ENCODE measurements at places on chromosomes 5 and 9.

GRCh38 chr9:87564791-87565241 lies 67.1 kb downstream of the DAPK1 start:
- DNase-seq = no peak

DNA sequence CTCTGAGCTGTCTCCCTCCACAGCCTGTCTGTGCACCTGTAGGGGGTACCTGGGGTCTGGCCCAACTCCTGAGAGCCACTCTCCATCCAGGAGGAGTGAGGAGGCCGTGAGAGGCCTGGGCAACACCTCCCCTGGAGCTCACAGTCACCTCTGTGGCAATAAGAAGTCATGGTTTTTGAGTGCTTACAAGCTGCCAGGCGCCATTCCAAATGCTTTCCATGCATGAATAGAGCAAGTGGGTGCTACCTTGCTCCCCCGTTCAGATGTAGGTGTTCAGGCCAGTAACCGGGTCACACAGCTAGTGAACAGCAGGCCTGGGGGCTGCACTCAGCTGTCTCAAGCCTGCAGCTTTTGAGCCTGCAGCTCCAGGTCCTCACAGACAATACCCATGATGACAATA lies 30.6 kb downstream of the CORO2A start:
- no peak for DNase-seq

- DNase-seq = no peak
These were observed 199.2 kb downstream of the TRIO start for GRCh38 chr5:14342306-14342705.

DNA sequence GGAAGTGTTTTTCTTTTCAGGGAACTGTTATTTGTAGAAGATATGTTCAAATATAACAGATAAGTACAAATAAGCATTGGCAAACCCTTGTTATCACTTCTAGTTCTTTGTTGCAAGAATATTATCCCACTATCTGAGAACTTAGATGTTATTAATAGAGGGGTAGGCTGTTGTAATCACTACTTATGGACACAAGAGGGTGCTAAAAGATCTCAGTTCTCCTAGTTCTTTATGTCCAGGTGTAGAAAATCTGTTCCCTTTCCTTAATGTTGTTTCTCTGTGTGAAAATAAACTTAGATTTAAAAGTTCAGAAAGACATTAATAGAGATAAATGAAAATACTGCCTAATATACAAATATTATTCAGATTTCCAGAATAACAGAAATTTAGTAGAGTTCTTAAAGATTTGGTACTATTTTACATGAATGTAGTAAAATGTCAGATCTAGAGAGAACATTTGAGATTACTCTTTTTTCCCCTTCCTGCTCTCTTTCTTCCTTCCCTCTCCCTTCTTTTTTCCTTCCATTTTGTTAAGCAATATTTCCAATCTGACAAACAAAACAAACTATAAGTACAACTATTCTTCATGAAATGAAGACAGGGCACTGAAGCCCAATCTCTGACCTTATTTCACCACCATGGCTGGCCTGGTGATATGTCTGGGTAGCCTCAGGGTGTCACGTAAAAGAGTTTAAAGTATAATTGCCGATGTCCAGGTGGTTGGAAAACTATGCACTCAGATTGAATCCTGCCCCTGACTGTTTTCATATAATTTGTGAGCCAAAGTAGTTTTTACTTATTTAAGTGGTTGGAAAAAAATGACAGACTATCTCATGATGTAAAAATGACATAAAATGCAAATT lies 43.6 kb upstream of the C5orf46 start:
- no peak for DNase-seq

- DNase-seq = no peak
These were observed 422.7 kb upstream of the GRAMD2B start for GRCh38 chr5:126000507-126000906.

DNA sequence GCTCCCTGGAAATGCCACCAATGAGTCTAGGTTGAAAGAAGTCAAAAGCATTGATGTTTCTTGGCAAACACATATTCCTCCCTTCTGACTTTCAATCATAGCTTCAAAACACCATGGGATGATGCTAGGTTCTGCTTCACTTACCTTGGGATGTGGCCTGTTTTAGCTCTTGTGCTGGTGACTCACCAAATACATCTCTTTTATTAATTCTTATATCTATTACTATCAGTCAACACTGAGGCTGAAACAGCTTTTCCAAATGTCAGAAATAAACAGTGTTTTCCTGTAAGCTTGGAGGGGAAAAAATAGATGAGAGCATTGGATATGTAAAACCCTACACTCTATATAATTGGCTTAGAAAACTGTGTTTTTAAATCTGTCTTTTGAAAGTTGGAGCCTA lies 245.4 kb upstream of the NREP start:
- no peak for DNase-seq

- DNase-seq = peak; percentile 14
These were observed 41.6 kb downstream of the ADAMTS12 start for GRCh38 chr5:33850100-33850594.

GRCh38 chr5:163821142-163821541 lies 315.7 kb downstream of the MAT2B start:
- DNase-seq = no peak

GRCh38 chr5:22591461-22591860 lies 261.7 kb downstream of the CDH12 start:
- DNase-seq = no peak

DNA sequence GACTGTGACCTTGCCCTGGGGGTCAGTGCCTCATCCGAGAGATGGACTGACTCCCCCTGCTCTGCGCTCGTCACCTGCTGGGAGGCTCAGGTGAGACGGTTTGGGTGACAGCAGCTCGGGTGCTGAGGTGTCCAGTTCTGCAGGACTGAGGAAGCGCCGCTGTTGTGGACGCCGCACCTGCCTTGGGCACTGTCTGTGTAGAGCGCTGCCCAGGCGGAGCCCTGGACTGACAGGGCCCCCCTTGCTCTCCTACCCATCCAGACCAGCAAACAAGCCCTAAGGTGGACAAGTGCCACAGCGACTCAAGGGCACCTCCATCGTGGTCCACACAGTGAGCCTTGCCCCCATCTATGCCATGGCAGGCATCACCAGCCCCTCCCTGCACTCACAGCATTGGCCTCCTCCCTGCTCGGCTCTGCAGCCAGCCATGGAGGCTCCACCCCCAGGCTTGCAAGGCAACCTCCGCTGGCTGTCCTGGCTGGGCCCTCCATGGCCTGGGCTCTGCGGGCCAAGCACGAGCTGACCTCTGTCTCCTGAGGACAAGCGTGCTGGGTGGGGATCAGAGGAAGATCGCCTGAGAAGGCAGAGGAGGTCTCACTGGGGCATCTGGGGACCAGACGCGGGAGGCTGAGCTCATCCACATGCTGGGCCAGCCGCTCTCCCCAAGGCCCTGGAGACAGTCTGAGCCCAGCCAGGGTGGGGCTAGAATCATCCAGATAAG lies 87.1 kb upstream of the COL5A1 start:
- DNase-seq = no peak

GRCh38 chr5:157350939-157351801 lies 85.2 kb downstream of the CYFIP2 start:
- DNase-seq = no peak

GRCh38 chr5:93532370-93532769 lies 48.6 kb downstream of the NR2F1-AS1 start:
- DNase-seq = no peak

DNA sequence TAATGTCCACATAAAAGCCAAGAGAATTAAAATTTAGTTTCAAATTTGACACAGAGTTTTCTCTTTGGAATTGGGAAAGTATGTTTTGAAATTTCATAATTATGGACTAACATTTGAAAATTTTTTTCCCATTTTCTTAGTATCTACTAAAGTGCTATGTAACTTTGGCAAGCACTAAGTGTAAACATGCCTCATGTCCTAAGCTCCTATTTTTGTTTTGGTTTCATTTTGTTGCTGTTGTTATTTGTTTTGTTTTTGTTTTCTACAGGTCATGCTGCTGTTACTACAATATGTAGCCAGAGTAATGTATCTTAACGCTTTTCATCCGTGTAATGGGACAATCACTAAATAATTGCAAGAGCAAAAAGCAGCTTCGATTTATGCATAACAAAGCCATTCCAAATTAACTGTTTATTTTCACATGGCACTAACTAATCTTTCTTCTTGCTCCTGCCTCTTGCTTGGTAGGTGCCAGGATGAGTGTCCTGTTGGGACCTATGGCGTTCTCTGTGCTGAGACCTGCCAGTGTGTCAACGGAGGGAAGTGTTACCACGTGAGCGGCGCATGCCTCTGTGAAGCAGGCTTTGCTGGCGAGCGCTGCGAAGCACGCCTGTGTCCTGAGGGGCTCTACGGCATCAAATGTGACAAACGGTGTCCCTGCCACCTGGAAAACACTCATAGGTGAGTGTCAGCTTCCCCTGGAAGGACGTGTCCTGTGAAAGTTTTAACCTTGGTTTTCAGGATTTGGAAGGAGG lies 107.3 kb upstream of the PRRC1 start:
- DNase-seq = no peak

- no peak for DNase-seq
These were observed 12.7 kb downstream of the MEF2C start for GRCh38 chr5:88870285-88870684.

DNA sequence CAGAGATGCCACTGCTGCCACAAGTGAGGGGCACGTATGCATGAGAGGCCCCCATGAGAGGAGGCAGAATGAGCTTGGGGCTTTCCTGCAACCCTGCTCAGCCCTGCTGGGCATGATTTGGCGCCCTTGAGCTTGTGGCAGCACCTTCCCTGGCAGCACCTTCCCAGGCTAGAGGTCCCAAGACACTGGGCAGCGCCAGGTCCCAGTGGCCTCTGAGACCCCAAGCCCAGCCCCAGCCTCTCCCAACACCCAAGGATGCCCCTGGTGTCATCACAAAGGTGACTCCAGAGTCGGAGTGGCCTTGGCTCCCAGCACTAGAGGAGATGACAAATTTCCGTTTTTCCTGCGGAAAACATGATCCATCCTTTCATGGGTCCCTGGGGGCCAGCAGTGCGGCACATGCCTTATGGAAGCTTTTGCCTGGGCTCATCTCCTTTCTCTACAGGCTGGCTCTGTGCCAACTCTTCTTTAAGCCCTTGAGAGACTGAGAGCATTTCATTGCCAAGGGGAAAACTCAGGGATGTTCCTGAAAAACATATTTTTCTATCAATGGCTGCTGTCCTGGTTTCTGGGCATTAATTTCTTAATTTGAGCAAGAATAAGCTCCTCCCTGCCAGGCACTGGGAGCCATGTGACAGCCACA lies 77.1 kb upstream of the ADAMTS2 start:
- no peak for DNase-seq

DNA sequence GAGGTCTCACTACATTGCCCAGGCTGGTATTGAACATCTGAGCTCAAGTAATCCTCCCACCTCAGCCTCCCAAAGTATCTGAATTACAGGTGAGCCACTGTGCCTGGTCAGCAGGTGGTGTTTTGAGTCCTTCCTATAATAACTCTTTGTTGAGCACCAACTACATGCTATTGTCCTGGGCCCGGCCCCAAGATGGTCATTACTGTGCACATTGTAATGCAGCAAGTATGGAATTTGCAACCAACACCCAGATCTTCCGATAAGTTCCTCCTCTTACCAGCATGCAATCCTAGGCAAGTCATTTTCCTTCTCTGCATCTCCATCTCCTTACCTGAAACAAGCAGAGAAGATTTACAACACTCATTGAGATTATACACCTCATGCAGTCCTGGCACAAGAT lies 510.3 kb upstream of the KLF4 start:
- no peak for DNase-seq

- no peak for DNase-seq
These were observed 19.8 kb downstream of the CKMT2 start for GRCh38 chr5:81252904-81253303.
